HT-29 (cell line): ENCODE measurements at places on chromosomes 1 and 21. TPM values are rescaled to one million over a fixed set of nuclear protein-coding genes. Genes with fewer than 3 reads are reported as not detected.

Gene L1TD1
- total RNA-seq: not detected in 2 replicates

Gene IBA57
- total RNA-seq: 16.5 and 30.4 TPM in 2 replicates

Gene TMEM82
- total RNA-seq: not detected in 2 replicates

- no peak for DNase-seq
Measured at GRCh38 chr1:161816201-161816600, 50.1 kb downstream of the ATF6 start.

Gene S100A12
- total RNA-seq: not detected in 2 replicates

DNA sequence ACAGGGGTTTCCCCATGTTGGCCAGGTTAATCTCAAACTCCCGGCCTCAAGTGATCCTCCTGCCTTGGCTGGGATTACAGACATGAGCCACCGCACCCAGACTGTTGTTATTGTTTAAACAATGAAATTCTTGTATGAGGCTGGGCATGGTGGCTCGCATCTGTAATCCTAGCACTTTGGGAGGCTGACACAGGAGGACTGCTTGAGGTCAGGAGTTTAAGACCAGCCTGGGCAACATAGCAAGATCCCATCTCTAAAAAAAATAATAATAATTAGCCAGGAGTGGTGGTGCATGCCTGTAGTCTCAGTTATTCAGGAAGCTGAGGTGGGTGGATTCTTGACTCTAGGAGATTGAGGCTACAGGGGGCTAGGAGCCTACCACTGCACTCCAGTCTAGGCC lies 6.7 kb upstream of the WDTC1 start:
- no peak for DNase-seq

Gene CSF3R
- total RNA-seq: under 0.01 TPM in 1 of 2 replicates, not detected in the other

DNA sequence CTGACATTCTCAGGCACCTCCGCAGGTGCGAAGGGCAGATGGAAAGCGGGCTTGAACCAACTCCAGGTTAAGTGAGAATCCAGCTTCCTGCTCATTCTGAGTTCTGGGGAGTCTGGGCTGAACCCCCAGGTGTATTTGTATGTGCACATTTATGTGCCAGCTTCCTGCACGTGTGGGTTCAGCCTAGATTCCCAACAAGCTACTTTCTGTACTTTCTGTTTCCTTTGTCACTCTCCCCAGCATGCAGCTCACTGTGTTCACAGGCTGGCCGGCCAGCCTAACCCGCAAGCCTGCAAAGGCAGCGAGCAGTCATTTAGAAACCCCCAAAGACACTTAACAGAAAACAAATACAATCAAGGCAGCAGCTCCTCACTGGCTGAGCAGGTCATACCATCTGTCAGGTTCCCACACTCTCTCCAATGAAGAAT lies 1.3 kb upstream of the IL19 start:
- no peak for DNase-seq

DNA sequence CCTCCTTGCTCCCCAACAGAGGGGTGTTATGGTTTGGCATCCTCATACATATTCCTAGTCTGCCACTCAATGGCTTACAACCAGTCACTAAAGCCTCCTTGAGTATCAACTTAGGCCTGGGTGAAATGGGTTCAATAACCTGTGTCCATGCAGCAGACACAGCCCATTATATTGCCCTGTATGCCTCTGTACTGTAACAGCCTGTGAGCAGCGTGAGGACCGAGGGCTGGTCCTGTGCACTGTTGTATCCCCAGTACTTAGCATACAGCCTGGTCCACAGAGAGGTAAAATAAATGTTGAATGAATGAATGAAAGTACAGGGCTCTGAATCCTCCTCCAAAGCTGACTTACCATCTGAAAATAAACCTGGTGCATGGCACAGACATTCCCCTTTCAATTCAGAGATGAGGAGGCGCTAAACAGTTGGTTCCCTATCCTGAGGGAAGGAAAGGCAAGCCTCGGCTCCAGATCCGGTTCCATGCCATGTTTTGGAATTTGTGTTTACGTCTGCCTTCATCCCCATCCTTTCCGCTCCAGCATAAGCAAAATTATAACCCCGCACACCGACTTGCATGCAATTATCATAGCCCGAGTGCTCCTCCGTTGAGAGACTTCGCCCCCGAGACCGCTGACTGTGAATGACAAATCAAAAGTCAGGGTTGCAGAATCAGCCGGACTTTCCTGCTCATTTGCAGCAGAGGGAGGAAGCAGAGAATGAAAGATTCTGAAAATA lies 45.0 kb upstream of the DNAJC6 start:
- DNase-seq: no peak

Gene UQCRHL
- total RNA-seq: 5.5 and 8.0 TPM in 2 replicates

DNA sequence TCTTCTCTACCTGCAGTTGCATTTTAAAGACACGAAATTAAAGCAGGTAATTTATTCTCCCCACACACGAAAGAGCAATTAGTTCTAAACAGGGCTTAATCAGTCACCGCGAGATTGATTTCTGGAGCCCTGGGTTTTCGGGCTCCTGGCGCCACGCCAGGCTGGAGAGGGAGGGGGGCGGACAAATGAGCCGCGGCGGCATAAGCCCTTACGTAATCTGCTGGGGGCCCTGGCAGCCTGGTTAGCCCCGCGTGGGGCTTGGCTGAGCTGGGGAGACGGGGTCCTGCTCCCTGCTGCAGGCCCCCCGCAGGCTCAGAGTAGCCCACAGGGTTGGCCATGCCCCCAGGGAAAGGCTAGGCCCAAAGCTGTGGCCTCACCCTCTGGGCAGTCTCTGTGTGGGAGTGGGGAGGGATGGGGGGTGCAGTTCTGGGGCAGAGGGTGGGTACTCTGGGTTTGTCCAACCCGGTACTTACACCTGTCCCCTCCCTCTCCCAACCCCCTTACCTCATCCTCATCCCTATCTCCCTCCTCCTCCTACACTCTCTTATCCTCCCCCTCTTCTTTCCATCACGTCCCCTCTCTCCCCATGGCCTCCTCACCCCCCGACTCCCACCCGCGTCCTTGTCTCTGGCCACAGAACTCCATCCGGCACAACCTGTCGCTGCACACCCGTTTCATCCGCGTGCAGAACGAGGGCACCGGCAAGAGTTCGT lies 19.9 kb downstream of the FOXO6 start:
- DNase-seq: no peak

DNA sequence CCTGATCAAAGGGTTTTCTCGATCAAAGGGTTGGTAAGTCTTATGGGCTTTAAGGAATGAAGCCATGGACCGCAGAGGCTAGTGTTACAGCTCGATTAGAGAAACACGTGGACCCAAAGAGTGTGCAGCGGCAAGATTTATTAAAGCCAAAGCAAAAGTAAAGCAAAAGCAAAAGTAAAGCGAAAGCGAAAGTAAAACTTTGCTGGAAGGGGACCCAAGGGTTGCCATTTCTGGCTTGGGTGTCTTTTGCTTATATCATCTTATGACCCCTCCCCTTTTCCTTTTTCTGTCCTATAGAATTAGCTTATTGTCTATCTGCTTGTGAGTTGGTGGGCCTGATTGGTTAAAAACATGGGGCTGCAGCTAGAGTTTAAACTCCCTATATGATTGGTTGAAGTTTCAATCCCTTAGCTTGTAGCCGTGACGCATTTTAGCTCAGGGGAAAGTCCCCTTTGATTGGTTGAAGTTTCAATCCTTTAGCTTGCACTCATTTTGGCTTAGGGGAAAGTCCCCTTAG lies 957.0 kb downstream of the AMY1C start:
- no peak for DNase-seq

DNA sequence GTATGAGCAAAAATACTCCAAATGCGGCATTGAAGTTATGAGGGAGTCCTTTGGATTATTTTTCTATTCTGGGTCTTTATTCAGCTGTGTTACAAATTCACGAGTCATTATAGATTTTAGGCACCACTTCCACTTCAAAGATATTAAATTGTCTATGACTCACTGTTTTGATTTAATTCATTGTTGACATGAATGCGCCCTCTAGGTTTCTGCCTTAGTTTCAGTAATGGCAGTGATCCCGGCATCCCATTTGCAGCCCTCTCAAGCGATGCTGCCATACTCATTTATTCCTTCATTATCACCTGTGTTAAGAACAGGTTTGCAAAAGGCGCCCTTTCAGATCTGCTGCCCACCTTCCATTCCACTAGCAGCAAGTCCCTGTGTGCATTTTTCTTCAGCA lies 14.0 kb downstream of the RSPO1 start:
- no peak for DNase-seq

GRCh38 chr21:26148071-26148839 lies 22.3 kb downstream of the APP start:
- no peak for DNase-seq

GRCh38 chr1:203447151-203447550 lies 28.5 kb upstream of the PRELP start:
- DNase-seq: no peak
